ENCODE measurements at places on chromosomes 6 and 20.

DNA sequence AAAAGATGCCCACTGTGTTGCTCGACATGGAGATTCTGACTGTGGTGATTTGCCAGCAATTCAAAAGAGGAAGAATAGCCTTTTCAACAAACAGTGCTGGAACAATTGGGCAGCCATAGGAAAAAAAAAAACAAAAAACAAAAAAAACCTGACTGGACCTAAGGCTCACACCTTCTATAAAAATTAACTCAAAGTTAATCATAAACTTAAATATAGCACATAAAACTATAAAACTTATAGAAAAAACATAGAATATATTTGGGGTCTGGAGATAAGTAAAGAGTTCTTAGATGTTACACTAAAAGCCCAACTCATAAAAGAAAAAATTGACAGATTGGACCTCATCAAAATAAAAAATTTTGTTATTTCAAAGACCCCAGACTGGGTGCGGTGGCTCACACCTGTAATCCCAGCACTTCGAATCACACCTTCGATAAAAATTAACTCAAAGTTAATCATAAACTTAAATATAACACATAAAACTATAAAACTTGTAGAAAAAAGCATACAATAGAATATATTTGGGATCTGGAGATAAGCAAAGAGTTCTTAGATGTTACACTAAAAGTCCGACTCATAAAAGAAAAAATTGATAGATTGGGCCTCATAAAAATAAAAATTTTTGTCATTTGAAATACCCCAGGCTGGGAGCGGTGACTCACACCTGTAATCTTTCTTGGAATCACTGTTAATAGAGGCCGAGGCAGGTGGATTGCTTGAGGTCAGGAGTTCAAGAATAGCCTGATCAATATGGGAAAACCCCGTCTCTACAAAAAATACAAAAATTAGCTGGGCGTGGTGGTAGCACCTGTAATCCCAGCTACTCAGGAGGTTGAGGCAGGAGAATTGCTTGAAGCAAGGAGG lies 115.6 kb upstream of the FAM83B start:
- no peak for DNase-seq

GRCh38 chr6:152605342-152605741 lies 31.8 kb downstream of the SYNE1 start:
- DNase-seq, result no peak

GRCh38 chr6:66970373-66970772 lies 1263.3 kb upstream of the EYS start:
- no peak for DNase-seq

DNA sequence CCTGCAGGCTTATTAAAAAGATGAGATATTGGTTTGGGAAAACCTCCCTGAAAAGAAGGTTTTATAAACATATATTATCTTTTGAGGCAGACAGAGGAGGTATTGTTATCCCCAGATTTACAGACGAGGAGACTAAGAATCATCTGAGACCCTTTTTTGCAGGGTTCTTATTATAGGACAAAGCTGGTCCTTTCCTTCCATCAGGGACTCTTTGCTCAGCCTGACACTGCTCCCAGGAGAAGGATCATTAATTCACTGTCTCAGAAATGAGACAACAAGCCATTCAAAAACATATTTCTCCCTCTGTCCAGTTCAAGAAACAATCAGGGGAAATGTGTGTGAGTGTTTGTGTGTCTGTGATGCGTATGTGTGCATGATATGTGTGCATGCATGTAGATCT lies 33.5 kb downstream of the HIVEP2 start:
- no peak for DNase-seq

GRCh38 chr6:115882771-115883170 lies 177.9 kb downstream of the FRK start:
- no peak for DNase-seq

DNA sequence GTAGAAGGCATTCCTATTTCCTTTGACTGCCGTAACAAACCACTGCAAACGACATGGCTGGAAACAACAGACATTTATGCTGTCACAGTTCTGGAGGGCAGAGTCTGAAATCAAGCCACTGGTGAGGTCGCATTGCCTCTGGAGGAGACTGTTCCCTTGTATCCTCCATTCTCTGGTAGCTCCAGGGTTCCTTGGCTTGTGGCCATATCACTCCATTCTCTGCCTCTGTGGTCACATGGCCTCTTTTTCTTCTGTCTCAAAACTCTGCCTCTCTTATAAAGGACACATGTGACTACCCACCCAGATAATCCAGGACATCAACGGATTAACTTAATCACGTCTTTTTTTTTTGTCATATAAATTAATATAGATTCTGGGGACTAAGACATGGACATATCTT lies 84.4 kb downstream of the LYRM2 start:
- no peak for DNase-seq

DNA sequence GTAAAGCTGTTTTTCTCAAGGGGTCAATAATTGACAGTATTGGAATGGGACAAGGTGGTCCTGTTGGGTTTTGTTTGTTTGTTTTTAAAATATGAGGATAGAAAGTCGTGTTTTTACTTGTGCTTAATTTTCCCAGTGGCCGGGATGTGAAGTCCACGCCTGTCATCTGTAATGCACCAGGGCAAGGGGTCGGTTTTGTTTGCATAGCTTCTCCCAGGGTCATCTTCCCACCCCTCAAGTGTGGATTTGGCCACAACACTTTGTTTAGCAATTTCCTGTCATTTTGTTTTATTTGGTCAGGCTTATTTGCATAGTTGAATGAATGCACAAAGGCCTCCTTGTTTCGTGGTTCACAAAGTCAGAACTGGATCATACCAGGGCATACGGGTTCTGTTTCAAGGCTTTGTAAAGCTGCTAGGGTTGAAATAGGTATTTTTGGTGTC lies 29.8 kb downstream of the SYNJ2 start:
- DNase-seq, result no peak

DNA sequence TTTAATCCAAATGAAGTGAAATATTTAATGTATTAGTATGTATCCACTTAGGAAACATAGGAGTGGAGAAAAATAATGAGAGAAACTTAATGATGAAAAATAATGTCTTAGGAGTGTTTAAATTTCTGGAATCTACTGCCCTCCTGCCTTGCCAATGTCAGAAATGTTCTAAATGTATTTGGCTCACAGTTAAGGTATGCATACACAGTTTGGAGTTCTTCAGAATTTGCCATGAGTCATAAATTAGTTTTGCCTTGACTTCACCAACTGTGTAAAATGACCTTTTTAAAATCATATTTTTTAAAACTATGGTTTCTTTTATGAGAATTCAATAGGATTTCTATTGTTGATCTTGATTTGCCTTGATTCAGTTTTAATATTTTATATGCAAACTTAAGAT lies 191.7 kb upstream of the HSF2 start:
- DNase-seq, result no peak

DNA sequence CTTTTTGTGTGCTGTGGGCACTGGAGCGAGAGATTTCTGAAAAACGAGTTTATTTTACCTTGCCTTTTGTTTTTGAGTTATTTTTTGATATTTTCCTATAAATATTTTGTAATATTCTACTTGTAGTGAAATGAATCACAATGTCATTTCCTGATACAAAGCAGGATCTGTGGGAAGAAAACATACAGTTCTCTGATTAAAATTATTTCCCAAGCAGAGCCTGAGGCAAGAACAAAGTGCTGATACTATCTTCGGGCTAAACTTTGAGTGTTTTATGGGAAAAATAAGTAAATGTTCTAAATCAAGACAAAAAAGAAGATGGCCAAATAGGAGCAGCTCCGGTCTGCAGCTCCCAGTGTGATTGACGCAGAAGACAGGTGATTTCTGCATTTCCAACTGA lies 33.7 kb upstream of the ELOVL5 start:
- no peak for DNase-seq

DNA sequence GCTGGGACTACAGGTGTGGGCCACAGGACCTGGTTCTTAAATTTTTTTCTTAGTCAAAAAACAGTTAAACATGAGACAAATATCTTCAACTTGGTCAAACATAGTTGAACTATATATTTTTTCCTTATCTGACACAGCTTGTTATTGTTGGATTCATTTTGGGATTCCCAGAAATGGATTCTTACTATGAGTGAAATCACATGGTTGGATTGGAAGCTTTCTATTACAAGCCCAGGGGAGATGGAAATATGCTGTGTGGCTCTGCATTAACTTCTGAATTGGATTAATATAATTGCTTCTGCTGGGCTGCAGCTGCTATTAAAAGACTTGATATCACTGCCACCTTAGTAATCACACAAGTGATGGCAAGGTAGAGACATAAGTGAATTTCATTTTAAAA lies 126.4 kb upstream of the DUSP22 start:
- no peak for DNase-seq

GRCh38 chr6:68343901-68344300 lies 291.2 kb upstream of the ADGRB3 start:
- DNase-seq, result no peak

DNA sequence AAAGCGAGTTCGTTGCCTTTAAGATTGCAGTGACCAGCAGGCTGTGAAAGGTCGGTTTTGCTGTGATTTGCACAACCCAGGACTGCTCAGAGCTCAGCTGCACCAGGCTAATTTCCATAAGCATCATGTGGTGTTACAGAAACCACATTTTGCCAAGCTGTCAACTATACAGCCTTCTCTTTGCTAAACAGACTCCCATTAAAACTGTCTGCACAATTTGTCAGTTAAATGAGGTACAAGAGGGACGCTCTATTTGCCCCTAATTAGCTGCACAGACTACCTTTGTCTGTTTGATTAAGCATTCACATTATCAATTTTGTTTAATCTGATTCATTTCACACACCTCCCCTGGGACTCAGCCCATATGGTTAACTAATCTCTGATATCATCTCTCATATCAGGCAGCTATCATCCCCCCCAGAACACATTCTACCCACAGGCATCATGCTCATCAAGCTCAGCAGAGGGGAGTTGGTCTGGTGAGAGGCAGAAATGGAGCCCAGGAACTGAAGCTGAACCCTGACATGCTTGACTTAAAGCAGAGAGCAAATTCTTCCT lies 62.1 kb downstream of the OLIG3 start:
- DNase-seq, result no peak

GRCh38 chr6:397604-398003 lies 6.1 kb downstream of the IRF4 start:
- DNase-seq, result no peak

DNA sequence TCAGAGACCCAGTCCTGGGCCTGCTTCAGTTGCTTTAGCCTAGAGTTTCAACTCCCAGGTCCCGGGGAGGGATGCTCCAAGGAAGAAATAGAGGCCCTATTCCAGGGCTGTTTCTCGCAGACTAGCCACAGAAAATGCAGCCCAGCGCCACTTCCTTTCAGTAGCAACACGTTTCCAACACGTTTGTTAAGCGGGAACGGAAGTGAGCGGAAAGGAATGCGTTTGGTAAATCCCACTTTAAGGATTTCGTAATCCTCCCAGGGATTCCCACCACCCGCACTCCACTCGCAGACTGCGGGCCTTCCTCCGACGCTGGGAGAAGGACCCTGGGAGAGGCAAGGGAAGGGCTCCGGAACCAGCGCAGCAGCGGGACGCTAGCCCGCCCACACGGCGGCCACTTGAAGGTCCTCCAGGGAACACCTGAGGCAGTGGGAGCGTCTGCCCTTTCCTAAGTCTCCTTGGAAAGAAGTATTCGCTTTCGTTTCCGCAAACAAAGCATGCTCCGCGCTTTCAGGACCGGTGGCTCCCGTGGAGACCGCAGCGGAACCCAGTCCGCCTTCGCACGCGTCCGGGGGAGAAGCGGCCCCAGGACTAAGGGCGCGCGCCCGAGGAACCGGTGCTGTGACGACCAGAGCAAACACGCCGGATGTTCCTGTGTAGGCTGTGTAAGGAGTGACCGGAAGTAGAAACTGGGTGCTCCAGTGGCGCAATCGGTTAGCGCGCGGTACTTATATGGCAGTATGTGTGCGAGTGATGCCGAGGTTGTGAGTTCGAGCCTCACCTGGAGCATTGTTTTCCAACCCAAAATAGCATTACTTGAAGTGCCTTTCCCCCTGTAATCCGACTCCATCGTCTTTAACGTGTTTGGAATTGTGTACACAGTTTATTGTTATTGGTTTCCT lies 227.6 kb upstream of the PRSS16 start:
- DNase-seq, result peak; percentile 81

GRCh38 chr6:4607793-4608192 lies 168.4 kb upstream of the CDYL start:
- DNase-seq, result no peak

DNA sequence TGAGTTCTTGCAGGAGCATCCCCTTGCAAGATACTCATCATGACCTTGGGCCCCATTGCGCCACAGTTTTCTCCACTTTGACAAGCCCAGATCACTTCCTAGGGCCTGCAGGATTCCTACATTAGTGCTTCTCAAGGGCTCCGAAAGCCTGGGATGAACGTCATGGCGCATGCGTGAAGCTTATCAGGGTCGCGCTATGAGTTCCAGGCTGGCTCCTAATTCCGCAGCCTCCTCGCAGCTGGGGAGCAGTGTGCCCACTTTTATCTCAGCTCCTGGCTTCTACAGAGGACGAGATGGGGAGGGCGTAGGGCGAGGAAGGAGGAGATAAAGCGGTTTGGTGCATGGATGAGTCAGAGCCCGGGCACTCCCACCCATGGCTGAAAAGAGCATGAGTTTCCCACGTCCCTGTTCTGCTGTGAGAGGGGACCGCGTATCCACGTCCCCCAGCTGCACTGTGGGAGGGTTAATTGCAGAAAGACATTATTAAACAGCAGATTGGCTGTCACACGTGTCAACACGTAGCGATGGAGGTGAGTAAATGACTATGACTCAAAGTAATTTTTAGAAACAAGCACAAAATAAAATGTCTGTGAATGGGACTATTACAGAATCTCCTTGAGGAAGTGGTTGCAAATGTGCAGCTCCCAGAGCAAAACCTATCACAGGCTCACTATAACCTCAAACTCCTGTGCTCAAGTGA lies 72.9 kb upstream of the DSP start:
- no peak for DNase-seq

- no peak for DNase-seq
These were observed 2.4 kb upstream of the SSTR4 start for GRCh38 chr20:23032750-23033078.

DNA sequence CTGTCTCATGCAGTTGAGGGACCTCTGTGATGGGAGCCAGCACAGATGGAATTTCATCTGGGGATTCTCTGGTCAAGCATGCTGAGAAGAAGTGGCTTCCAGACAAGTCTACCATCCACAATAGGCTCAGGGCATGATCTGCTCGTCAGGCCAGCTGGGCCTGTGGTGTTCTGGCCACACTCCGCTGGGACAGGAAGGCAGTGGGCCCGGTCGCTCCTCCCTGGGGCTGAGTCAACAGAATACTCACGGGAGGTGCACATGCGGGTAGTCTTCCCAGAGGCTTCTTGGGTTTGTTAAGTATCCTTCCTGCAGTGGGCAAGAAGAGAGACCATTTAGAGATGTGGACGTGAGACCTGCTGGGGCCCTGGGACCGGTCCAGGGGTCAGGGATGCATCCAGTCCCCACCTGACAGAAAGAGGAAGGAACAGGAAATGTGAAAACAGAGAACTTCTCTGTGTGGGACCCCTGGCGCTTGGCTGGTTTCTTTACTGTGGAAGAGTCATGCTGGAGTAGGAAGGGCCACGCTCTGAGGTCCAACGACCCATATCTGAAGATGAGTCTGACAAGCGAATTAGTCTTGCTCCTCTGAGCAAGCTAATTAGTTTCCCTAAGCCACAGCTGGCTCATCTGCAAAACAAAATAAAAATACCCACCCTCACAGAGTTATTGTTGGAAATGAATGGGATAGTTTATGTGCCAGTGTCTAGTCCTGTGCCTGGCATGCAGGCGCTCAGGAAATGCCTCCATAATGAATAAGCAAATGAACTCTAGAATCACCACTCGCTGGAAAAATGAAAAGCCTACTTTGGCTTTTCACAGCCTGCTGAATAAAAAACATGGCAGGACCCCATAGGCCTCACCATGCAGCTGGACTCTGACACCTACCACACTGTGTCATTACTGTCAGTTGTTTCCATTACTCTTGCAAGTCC lies 67.3 kb downstream of the TRAM2 start:
- DNase-seq, result no peak
